Myocyte (in vitro differentiated cells): ENCODE measurements at places on chromosomes 5 and 9. TPM values are rescaled to one million over a fixed set of nuclear protein-coding genes. Genes with fewer than 3 reads are reported as not detected.

ENTPD2 gene
- 0.13 and 0.68 TPM in 2 replicates for total RNA-seq

SMIM33 gene
- not detected in 2 replicates for total RNA-seq

SH3RF2 gene
- 1.1 and 1.9 TPM in 2 replicates for total RNA-seq

COL23A1 gene
- total RNA-seq, result 0.19 and 0.21 TPM in 2 replicates

ARRDC3 gene
- total RNA-seq, result 46.9 and 53.0 TPM in 2 replicates

HTR4 gene
- not detected in 2 replicates for total RNA-seq

MTRR gene
- 24.4 and 37.7 TPM in 2 replicates for total RNA-seq

PDE8B gene
- not detected in 2 replicates for total RNA-seq

ZNF366 gene
- 0.31 and 1.4 TPM in 2 replicates for total RNA-seq

GRCh38 chr5:1294206-1294834, 548 bp downstream of the TERT start:
- DNase-seq, result peak; percentile 26

DNA sequence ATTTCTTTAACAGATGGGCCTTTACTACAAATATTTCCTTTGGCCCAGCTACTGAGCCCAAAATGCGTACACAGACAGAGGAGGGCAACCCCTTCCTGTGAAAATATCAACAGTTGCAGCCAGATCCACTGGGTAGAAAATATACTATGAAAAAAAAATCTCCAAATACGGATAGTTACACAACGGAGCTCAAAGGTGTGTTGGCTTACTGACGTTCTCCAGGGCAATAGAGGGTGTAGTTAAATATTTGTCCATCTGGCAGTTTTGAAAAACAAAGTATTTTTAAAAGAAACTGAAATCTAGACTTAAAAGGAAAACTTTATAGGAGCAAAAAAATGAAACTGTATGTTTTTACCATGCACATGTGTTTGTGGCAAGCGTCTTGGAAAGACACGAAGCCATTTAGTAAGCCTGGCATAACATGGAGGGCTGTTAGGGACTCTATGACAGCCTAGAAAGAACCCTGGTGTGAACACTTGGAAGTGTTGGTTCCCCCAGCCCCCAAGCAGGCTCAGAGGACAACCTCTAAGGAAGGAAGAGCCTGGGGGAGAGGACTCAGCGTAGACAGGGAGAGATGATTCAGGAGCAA, 157.8 kb upstream of the TRPM3 start:
- no peak for DNase-seq

DNA sequence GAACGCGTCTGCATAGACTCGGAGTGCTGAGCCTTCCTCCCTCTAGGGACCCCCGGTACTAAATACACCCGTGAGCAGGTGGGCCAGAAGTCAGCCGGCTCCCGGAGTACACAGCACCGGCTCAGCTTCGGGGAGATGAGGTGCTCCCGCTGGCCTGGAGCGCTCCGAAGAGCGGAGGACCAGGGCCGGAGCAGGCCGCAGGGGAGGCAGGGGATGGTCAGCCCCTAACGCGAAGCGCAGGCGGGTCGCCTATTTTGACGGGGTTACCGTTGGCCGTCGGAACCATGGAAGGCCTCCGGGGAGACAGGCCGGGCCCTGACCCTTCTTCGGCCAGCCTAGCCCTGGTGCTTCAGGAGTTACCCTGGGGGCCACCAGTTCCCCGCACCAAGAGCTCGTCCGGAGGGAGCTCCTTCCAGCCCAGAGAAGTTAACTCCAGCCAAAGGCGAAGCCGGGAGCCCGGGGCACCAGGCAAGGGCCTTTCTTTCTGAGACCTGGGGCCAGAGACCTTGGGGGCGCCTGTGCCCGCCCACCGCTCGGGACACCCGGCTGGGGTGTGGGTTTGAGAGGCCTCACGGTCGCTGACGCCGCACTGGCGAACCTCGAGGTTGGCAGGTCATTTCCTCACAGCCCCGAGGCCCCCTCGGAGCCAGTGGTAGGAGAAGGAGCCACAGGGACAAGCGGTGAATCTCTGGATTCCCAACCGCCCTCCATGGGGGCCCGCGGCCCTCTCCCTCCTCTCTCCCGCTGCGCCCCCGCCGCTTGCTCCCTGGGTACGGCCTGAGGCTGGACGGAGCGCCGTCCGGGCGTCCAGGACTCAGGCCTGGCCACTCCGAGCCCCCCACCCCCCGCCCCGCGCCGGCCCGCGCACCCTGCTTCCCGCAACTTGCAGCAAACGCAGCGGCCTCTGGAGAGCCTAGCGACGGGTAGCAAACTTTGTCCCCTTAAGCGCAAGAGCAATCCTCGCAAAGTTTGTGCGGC, 3.4 kb upstream of the IRX4 start:
- DNase-seq, result no peak

DNA sequence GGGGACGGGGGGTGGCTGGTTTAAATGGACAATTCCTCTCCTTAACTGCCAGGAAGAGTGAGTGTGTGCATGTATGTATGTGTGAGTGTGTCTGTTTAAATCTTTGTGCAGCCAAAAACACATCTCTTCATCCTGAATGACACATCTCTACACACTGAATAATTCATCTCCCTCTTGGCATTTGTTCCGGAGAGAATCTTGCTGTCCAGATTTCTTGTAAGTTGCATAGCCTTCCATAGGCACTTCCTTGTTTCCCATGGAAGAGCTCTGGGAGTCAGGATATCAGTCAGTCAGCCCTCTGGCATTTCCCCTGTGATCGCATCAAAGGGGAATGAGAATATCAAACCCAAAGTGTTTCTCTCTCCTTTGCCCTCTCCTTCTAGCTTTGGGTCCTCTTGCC, 74.7 kb downstream of the WWC1 start:
- no peak for DNase-seq

DNA sequence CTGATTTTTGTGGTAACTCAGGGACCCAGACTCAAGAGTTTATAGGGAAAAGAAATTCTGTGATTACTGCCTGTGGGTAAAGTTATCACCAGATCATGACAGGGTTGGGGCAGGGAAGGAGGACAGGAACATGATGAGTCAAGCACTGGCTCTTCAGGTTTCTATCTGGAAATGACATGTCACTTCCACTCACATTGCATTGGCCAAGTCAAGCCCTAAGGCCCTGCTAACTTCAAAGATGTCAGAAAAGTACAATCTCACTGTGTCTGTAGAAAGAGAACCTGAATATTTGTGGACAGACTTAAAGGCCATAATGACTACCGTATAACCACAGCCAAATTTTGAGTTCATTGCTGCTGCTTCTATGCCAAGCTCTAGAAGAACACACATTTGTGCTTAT, 187.7 kb downstream of the TLE4 start:
- no peak for DNase-seq

GRCh38 chr9:128628471-128629048, 28.1 kb downstream of the DYNC2I2 start:
- no peak for DNase-seq

DNA sequence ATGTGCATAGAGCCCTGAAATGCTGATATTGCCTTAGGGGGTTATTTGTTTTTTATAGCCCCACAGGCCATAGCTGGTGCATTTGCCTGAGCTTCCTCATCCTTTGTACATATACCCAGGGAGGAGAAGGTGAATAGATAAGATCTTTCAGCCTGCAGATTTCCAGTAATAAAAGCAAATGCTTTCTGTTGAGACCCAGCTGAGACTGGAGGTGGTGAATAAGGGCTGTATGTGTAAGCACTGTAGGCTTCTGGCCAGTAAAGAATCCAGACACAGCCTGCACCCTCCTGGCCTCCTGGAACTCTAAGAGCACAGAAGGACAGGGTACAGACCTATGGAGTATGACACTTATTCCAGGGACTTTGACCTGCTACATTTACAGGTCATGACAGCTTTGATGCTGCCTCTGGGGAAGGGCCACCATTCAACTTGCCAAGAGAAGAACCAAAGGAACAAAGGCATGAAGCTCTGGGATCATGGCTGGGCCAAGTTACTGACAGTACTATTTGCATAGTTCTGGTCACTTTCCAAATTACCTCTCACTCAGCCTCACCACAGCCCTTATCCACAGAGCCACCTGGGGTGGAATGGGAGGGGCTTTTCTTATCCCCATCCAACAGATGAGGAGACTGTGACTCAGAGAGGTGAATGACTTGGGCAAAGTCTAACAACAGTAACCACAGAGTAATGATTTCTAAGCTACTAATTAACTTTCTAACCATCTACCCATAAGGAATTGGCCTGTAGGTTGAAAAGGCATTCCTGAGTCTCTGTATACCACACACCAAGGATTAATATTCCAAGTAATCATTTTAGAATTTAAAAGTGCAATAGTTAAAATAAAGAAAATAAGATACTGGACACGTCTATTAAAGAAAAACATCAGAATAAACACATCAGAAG, 604.5 kb upstream of the KLF4 start:
- peak; percentile 13 for DNase-seq

- DNase-seq, result peak; percentile 73
Observed at GRCh38 chr5:116137544-116138378, 52.9 kb downstream of the COMMD10 start.

- DNase-seq, result no peak
Observed at GRCh38 chr9:127548352-127548881, 63.7 kb upstream of the STXBP1 start.

GRCh38 chr5:149766460-149767280, 36.6 kb downstream of the PPARGC1B start:
- DNase-seq, result no peak

GRCh38 chr5:6712577-6713273, 507 bp upstream of the TENT4A start:
- peak; percentile 97 for DNase-seq

- DNase-seq, result peak; percentile 38
Observed at GRCh38 chr5:127988146-127988760, 95.3 kb upstream of the SLC12A2 start.

DNA sequence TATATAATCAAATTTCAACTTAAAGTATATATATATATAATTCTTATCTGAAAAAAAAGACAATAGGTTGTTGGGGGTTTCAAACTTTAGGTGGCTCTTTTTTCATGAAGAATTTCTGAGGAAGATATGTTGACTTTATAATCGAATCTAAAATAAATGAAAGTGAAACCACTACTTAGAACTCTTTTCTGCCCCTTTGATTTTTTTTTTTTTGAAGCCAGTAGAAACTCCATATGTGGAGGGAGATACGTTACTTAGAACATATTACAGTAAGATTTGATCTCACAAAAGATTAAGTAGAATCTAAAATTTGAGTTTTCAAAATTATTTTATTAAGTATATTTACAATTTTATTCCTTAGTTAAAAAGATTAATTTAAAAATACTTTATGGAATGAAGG, 96.9 kb downstream of the ATG10 start:
- DNase-seq, result no peak

DNA sequence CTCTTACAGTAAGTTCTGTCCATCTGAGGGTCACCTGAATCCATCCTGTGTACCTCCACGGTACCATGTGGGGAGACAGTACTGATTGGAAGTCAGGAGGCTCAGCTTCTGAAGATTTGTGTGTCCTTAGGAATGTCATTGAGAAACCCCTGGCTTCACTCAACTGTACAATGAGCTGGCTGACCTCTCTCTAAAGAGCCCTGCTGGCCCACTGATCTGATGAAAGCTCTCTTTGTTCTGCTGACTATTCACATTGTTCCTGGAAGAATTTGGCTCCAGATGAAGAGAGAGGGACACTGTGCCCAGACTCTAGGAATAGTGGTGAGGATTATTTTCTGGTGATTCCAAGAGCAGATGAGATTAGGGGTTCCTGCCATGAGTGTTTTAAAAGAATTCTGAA, 141.2 kb downstream of the LURAP1L start:
- no peak for DNase-seq

GRCh38 chr5:139549162-139549894, 11.8 kb upstream of the UBE2D2 start:
- no peak for DNase-seq

- no peak for DNase-seq
Observed at GRCh38 chr9:108113596-108113995, 624.0 kb upstream of the KLF4 start.

- DNase-seq, result peak; percentile 24
Observed at GRCh38 chr5:139137697-139138096, 60.5 kb downstream of the SIL1 start.

- DNase-seq, result no peak
Observed at GRCh38 chr5:134100283-134101091, 14.0 kb upstream of the TCF7 start.

- DNase-seq, result no peak
Observed at GRCh38 chr9:13690595-13690994, 411.1 kb upstream of the MPDZ start.

GRCh38 chr5:34499001-34499734, 157.0 kb upstream of the RAI14 start:
- DNase-seq, result peak; percentile 59

DNA sequence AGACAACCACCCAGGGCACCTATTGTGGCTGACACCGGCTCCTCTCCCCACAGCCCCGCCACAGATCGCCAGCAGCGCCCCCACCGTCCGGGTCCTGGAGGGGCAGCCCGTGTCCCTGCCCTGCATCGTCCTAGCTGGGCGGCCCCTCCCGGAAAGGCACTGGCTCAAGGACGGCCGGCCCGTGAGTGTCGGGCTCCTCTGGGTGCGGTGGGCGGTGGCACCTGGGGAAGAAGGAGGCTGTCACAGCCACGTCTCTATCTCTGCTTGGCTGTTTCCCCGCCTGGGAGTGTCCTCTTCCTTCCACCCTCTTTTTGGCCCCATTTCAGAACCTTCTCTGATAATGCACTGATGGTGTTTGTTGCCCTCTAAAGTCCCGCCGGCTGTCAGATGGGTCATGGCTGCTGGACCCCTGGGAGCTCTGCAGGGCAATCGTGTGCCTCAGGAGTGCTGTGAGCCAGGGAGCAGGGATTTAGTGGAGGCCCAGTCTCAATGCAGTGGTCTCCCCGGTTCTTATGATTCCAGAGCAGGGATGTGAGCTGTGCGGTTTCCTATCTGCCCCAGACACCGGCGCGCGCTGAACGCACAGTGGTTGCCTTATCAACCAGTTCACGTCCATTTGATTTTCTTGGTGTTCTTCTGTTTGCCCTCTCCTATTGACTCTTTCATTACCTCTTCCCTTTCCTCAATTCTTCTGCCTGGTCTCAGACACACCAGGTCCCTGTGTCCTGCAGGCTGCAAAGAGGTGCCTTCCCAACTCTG, 55.3 kb downstream of the HMCN2 start:
- no peak for DNase-seq

DNA sequence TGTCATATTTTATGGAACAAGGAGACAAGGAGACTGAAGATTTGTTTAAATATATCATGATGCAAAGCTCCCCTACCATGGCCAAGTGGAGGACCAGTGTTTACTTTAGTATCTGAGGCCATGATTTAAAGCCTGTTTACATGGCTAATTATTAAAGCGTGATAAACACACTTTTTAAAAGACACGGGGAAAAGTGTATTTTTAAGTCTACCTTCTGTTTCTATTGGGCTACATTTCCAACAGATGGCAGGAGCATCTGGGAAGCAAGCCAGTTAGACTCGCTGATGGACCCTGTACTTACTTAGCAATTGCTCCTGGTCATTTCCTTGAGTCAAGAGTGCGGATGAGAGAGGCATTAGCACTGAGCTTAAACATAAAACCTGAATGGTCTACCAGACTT, 480.3 kb upstream of the SEMA6A start:
- no peak for DNase-seq

DNA sequence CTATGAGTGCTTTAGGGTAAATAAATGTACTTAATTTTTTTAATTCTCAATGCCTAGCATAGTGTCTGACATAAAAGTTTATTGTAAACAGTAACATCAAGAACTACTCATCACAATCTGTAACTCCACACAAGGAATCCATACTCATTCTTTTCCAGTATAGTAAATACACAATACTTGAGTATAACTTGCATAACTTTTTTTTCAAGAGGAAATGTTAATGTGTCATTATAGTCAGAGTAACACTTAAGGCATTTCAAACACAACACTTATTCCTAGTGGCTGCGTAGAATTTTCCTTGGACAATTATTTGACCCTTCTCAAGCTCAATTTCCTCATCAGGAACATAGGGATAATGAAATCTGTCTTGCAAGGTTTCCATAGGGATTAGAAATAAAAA, 584.3 kb downstream of the CAAP1 start:
- no peak for DNase-seq

GRCh38 chr5:132460846-132461568, 29.6 kb downstream of the IRF1 start:
- DNase-seq, result no peak
